Activated T-helper 2 cell treated with anti-CD3 and anti-CD28 coated beads, Interferon-gamma antibody, Interleukin-2, Interleukin-4, amounts not matched to agents 10 μg/mL and 5 μg/mL and 100 μg/mL, durations not matched to agents 14 hours and 24 hours and 36 hours (primary cell): ENCODE measurements at places on chromosomes 7 and 10.

- H3K4me3 ChIP-seq = no peak overlapping the region
- no peaks in the 10 kb centered on the region for H3K36me3 ChIP-seq
- no peaks in the 10 kb centered on the region for H3K27me3 ChIP-seq
- DNase-seq = no peak
- H3K4me1 ChIP-seq = no peaks in the 10 kb centered on the region
- no peak overlapping the region for H3K27ac ChIP-seq
Measured at GRCh38 chr10:59336632-59337031, 25.7 kb downstream of the FAM13C start.

GRCh38 chr10:49231086-49231820 lies 43.1 kb upstream of the TMEM273 start:
- peaks cover 30% of the 10 kb centered on the region for H3K27me3 ChIP-seq
- H3K4me3 ChIP-seq = no peak overlapping the region
- no peaks in the 10 kb centered on the region for H3K36me3 ChIP-seq
- H3K4me1 ChIP-seq = no peaks in the 10 kb centered on the region
- no peak overlapping the region for H3K27ac ChIP-seq

DNA sequence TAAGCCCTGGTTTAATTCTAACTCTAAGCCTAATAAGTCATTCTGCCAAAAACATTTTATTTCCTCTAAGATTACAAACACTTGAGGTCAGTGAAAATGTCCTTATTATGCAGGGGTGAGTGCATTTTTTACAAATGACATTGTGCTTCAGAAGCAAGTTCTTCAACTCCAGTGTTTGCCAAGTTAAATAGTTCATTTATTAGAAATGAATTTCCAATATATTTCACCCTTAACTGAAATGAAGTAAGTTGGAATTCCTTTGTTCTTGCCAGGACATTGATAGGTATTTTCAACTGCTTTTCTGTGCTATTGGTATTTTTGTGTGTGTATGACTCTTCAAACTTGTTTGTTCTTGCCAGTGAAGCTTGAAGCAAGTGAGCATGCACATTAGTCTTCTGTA lies 89.5 kb upstream of the CCDC6 start:
- H3K4me3 ChIP-seq = no peak overlapping the region
- DNase-seq = no peak
- H3K36me3 ChIP-seq = no peaks in the 10 kb centered on the region
- H3K4me1 ChIP-seq = peaks cover 15% of the 10 kb centered on the region

DNA sequence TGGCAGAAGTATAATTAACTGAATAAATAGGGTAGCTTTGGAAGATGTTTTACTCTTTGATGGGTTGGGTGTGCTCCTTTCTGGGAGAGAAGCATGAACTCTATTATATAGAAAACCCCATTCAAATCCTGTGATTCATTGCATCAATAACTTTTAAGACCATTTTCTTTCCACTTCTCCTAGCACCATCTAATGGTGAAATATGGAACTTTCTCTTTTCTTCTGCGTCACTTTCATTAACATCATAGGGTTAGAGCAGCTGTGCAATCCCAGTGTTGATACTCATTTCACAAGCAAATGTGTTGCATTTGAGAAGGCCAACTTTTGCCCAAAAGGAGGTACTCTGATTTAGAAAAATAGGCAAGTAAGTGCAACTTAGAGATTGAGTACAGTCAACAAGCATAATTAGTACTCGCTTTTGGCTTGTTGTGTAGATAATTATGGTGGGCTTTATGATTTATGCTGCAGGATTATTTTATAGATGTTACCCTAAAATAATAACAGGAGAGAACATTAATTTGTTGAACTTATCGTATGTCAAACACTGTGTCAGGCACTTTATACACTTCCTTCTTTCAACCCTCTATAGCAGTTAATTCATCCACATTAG lies 92.9 kb downstream of the CPED1 start:
- peaks cover 28% of the 10 kb centered on the region for H3K27me3 ChIP-seq
- H3K4me3 ChIP-seq = no peak overlapping the region
- DNase-seq = no peak
- H3K27ac ChIP-seq = no peak overlapping the region
- peaks cover 3% of the 10 kb centered on the region for H3K4me1 ChIP-seq

DNA sequence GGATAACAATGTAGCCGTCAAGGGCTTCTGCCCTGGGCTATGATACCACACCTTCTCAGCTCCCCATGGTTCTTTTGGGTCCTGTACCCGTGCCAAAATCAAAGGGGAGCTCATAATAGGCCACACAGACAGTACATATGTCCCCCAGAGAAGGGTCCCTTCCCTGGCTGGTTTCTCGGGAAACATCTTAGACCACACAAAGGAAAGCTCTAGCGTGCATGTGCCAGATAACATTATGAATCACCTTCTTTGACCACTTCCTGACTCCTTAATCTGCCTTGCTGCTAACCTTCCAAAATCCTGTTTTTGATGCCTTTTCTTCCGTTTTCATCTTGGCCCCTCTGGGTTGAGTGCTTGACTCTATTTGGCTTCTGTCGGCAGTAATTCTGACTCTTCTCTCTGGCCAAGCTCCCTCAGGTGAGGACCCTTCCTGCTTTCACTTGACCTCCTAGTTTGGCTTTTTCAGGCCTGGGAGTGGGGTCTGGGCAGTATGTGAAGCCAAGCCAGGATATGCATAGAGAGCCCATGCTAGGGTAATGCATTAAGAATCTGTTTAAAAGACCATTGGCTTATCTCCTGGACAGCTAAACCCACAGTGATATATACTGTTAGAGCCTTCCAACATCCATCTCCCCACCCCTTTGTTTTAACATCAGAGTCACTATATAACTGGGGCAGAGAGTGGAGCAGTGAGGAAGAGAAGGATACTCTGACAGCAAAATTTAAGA lies 84.8 kb downstream of the ANLN start:
- peaks cover 17% of the 10 kb centered on the region for H3K4me1 ChIP-seq
- peak; percentile 11 for DNase-seq
- H3K36me3 ChIP-seq = peaks cover 6% of the 10 kb centered on the region
- H3K27ac ChIP-seq = peak overlapping the region; percentile 71
- no peak overlapping the region for H3K4me3 ChIP-seq

GRCh38 chr7:24757353-24758275 lies at the start of gene GSDME:
Gene GSDME, minus strand, starts transcription at chr7:24757464. Its CDS starts 7,690 bp downstream, at chr7:24749774.
- peaks cover 52% of the 10 kb centered on the region for H3K27me3 ChIP-seq
- peak within 1 kb of the TSS; percentile 80 for H3K27ac ChIP-seq
- peaks cover 33% of the 10 kb centered on the region for H3K4me1 ChIP-seq
- peak; percentile 24 for DNase-seq

DNA sequence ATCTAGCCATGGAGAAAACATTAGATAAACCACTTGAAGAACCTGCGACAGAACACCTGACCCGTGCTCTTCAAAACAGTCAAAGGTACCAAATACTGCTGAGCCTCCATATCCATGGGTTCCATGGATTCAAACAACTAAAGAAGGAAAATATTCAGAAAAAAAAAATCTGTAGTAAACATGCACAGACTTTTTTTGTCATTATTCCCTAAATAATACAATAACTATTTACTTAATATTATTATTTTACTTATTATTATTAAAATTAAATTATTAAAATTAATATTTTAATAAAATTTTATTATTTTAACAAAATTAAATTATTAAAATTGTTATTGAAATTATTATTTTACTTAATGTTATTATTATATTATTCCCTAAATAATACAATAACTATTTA lies 101.0 kb upstream of the PDE1C start:
- H3K36me3 ChIP-seq = no peaks in the 10 kb centered on the region
- H3K4me1 ChIP-seq = no peaks in the 10 kb centered on the region
- no peak overlapping the region for H3K27ac ChIP-seq
- no peak overlapping the region for H3K4me3 ChIP-seq

GRCh38 chr10:51860257-51860656 lies 160.9 kb upstream of the CSTF2T start:
- H3K27ac ChIP-seq = no peak overlapping the region
- no peaks in the 10 kb centered on the region for H3K4me1 ChIP-seq
- no peak overlapping the region for H3K4me3 ChIP-seq

DNA sequence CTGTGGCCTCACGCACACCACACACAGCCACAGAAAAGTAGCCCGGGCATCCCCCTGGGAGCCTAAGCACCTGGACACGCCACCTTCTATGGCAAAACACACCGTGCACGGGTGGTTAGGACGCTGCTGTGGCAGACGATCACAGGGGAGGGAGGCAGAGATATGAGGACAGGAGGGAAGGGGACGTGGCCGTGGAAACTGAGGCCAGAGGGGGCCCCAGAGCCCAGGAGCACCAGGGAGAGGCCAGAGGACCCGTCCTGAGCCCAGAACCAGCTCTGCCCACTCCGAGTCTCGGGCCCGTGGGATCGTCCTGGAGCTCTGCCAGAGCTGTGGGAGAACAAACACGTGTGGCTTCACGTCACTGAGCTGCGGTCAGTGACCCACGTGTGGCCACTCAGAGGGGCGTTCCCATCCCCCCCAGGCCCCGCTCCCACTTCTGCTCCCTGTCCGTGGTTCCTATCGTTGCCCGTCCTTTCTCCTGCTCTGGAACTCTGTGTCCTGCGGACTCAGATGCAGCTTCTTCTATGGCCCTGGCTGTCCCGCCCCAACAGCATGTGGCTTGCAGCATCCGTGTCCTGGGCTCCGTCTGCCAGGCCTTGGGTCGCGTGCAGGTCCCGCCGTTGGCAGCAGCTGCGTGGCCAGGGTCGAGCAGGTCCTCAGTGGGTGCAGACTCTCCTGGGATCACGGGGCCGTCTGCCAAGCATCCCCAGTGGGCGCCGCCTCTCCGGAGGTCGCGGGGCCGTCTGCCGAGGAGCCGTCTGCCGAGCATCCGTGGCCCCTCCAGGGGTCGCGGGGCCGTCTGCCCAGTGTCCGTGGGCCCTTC lies 31.0 kb downstream of the GET4 start:
- H3K27me3 ChIP-seq = no peaks in the 10 kb centered on the region
- H3K36me3 ChIP-seq = peaks cover 9% of the 10 kb centered on the region
- H3K4me1 ChIP-seq = peaks cover 4% of the 10 kb centered on the region
- no peak overlapping the region for H3K27ac ChIP-seq

DNA sequence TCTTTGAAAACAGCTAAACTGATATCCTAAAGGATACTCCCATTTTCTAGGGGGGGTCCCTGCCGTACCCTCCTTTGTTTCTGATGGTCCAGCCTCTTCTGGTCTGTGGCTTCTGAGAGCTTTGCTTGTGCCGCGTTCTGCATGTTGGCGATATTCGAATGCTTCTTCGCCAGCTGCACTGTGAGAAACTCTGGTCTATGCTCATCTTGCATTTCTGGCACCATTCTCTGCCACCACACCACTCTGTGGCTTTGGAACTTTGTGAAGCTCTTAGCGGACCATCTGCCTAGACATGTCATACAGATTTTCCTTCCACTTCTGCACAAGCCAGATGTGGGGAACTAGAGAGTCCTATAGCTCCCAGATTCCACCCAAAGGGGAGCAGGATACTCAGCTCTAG lies 197.2 kb downstream of the REEP3 start:
- H3K4me1 ChIP-seq = peaks cover 21% of the 10 kb centered on the region
- H3K36me3 ChIP-seq = no peaks in the 10 kb centered on the region
- no peak overlapping the region for H3K27ac ChIP-seq
- H3K4me3 ChIP-seq = no peak overlapping the region
- peaks cover 21% of the 10 kb centered on the region for H3K27me3 ChIP-seq
- DNase-seq = no peak

DNA sequence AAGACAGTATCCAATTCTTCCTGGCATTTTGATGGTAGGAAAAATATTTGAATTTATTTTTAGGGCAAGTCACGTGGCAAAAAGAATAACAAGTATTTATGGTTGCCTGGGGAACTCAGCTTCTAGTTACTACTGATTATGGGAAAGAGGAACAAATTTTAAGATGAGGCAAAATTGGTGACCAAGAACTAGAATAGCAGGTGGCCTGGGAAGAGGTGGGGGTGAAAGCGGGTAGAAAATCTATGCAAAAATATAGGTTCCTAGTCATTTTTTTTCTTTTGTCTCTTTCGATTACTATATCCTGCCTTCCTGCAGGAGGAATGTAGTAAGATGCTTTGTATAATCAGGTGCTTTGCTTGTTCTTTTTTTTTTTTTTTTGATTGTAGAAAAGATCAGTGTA lies 27.8 kb downstream of the ENTPD1 start:
- DNase-seq = no peak
- no peak overlapping the region for H3K4me3 ChIP-seq
- H3K27me3 ChIP-seq = peaks cover 14% of the 10 kb centered on the region
- peaks cover 15% of the 10 kb centered on the region for H3K36me3 ChIP-seq

GRCh38 chr10:68222391-68222790 lies 9.5 kb downstream of the ATOH7 start:
- no peak overlapping the region for H3K27ac ChIP-seq
- H3K36me3 ChIP-seq = no peaks in the 10 kb centered on the region
- no peak for DNase-seq
- no peak overlapping the region for H3K4me3 ChIP-seq
- H3K27me3 ChIP-seq = peaks cover 7% of the 10 kb centered on the region

GRCh38 chr10:34814223-34814912 lies 728 bp downstream of the PARD3 start:
- no peak for DNase-seq
- H3K27ac ChIP-seq = no peak overlapping the region
- H3K36me3 ChIP-seq = no peaks in the 10 kb centered on the region
- peaks cover 8% of the 10 kb centered on the region for H3K4me1 ChIP-seq
- H3K4me3 ChIP-seq = peak overlapping the region; percentile 49
- H3K27me3 ChIP-seq = peaks cover 67% of the 10 kb centered on the region

DNA sequence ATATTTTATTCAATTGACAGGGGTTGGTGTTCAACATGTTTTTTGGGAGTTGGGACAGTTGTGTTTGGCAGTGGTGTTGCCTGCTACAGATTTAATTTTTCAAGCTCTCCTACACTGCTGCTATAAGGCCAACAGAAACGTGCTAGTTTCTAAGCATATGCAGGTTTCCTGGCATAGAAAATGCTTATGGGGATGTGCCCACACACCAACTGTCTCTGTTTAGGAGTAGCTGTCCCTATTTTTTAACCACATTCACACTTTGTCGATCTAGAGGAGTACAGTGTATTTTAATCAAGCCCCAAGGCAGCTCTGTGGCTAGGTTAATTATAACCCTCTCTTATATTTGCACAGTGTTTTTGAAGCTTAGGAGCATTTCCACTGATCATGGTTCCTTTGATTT lies 28.6 kb downstream of the TMEM178B start:
- H3K27ac ChIP-seq = no peak overlapping the region
- no peak overlapping the region for H3K4me3 ChIP-seq

GRCh38 chr7:90892213-90892612 lies 296.1 kb downstream of the CDK14 start:
- no peak overlapping the region for H3K27ac ChIP-seq
- no peak for DNase-seq
- no peak overlapping the region for H3K4me3 ChIP-seq
- no peaks in the 10 kb centered on the region for H3K36me3 ChIP-seq
- no peaks in the 10 kb centered on the region for H3K4me1 ChIP-seq

GRCh38 chr10:26733750-26734568 lies 36.5 kb downstream of the PDSS1 start:
- no peak for DNase-seq
- H3K36me3 ChIP-seq = peaks cover 86% of the 10 kb centered on the region
- H3K27ac ChIP-seq = no peak overlapping the region
- H3K4me1 ChIP-seq = peaks cover 30% of the 10 kb centered on the region
- H3K27me3 ChIP-seq = no peaks in the 10 kb centered on the region

GRCh38 chr10:102918817-102919245 lies 737 bp downstream of the CNNM2 start:
- peaks cover 12% of the 10 kb centered on the region for H3K36me3 ChIP-seq
- H3K27ac ChIP-seq = no peak overlapping the region
- H3K4me3 ChIP-seq = peak overlapping the region; percentile 92
